Hematopoietic multipotent progenitor cell treated with erythropoietin and hydrocortisone succinate and interleukin-3 and kit ligand, for 6 days (in vitro differentiated cells): ENCODE measurements at places on chromosomes 6 and 20.

- DNase-seq: no peak
These were observed 5.1 kb downstream of the SOX4 start for GRCh38 chr6:21598674-21599023.

DNA sequence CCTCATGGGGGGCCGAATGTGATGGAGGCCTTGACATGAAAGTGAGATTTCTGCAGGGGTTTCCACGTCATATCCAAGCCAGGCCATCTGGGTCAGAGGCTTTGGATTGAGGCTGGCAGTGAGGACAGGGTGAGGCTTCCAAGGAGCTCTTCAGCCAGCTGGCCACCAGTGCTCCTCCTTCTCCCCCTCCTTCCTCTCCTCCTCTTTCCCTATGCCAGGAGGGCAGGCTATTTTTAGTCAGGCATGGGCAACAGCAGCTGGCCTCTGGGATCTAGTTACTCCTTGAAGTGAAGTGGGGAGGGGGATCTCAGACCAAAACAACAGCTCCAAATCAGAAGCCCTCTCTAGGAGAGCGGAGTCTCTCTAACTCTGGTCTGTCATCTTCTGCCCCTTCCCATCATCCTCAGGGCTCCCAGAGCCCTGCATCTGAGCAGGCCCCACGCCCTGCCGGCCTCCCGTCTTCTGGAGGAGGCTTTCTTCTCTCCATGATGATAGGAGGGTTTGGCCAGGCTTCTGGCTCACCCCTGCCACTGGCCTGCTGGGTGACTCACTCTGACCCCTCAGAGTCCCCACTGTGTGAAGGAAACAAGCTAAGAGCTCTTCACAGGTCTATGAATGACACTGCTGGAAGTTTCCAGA, 612 bp downstream of the TNNC2 start:
- no peak for DNase-seq

- DNase-seq: no peak
These were observed 211.0 kb downstream of the WDR27 start for GRCh38 chr6:169490830-169491229.

- DNase-seq: no peak
These were observed 130.0 kb downstream of the ERMARD start for GRCh38 chr6:169881398-169881797.

DNA sequence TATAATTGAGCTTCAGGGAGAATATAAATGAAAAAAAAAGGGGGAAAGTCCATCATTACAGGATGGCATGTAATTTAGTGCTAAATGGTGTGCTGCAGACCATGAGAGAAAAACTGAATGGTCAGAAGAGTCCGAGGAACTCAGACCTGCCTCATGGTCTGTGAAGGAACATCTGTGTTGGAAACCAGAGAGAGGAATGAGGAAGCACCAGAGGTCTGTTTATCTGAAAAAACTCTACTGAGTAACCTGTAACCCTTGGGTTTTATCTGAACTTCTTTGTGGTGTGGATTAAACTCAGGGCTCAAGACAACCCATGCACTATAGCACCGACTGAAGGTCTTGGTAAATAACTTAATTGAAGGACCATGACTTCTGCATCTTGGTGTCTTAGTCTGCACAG, 108.1 kb downstream of the RNF144B start:
- DNase-seq: no peak

- DNase-seq: no peak
These were observed 2.9 kb upstream of the SOD2 start for GRCh38 chr6:159695984-159696383.

DNA sequence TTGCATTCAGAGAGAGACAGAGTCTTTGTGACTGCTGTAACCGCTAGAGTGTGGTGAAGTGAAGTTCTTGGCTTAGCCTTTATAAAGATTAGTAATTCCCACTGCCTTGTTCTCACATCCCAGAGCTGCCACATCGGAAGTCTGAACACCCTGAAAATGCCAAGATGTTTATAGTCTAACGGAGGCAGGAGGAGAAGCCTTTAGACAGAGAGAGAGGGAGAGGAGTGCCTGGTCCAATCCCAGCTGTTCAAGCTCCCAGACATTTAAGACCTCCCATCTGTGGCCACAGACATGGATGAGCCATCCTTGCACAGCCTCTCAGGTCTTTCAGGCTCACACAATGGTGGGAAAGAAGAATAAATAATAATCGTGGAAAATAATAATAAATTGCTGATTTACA, 1422.8 kb upstream of the EYS start:
- no peak for DNase-seq

GRCh38 chr6:42010185-42010891, 40.0 kb upstream of the TAF8 start:
- peak; percentile 76 for DNase-seq

GRCh38 chr6:170572704-170573466, 11.6 kb downstream of the PDCD2 start:
- DNase-seq: peak; percentile 59

GRCh38 chr20:50691573-50692551, 520 bp upstream of the RIPOR3 start:
- peak; percentile 88 for DNase-seq
